T-helper 1 cell (primary cell): ENCODE measurements at places on chromosomes 5 and 9.

DNA sequence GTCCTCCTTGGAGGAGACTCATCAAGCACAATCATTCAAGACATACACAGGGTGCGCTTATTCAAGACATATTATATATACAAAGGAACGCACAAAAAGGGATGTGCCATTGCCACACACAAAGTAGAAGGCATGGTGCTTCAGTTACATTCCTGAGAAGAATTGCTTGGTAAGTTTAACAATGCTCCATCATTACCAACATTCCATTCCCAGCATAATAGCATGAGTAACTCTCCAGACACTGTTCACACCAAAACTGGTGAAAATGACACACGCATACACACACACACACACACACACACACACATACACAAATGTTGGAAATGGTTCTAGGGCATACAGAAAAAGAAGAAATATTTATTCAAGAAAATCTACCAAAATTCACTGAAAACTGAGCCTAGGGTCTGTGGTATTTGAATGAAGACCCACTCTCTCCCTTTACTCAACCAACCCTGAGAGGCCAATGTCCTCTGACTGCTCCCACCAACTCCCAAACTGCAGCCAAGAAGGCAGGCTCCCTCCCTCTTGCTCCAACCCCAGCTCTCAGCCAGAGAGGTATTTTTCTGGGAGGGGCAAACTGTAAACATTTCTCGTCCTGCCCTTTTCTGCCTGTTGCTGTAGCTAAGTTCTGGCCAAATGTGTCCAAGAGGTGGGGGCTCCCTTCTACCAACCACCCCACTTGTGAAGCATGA, 19.9 kb downstream of the UGT3A1 start:
- DNase-seq = no peak

DNA sequence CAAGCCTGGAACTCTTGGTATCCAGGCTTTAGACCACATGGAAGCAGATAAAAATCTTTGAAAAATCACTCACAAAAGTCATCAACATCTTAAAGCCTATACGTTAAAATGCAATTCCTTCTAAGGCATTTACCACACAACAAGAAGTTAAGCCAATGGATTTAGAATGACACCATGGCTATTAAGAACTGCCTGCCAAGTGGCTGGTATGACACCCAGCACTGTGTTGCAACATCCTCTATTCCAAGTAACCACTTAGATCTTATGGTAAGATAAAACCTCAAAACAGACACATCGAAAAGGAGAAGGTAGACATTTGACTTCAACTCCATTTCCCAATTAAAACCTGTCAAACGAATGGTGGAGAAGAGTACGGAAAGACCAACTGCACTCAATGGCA, 344.2 kb upstream of the SLC30A5 start:
- DNase-seq = no peak

GRCh38 chr9:135136991-135137832, 49.7 kb downstream of the OLFM1 start:
- DNase-seq = no peak

DNA sequence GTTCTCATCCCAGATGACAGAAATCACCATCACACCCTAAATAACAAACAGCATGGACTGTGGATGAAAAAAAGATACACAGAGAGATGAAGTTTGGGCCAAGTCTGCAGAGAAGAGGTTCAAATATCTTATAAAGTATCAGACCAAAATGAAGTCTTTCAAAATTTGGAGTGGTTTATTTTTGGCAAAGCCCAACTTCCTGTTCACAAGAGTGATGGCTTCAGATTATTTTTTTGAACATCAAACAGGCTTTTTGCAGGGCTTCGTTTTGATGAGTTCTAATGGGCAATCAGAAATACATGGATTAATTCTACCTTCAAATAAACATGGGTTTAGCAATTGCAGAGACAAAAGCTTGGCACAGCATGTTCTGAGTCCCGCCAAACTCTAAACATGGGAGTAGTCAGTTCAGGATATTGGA, 378.2 kb upstream of the RPS23 start:
- no peak for DNase-seq

- DNase-seq = no peak
These were observed 53.4 kb upstream of the TMC1 start for GRCh38 chr9:72467766-72468738.

GRCh38 chr5:14968796-14969195, 97.2 kb upstream of the ANKH start:
- no peak for DNase-seq
